ENCODE measurements at places on chromosomes 7 and 10. TPM values are rescaled to one million over a fixed set of nuclear protein-coding genes. Genes with fewer than 3 reads are reported as not detected.

Gene RNF32
- total RNA-seq = 2.7 TPM

- no peaks in the 10 kb centered on the region for H3K36me3 ChIP-seq
- H3K4me3 ChIP-seq = no peak overlapping the region
These were observed 42.5 kb upstream of the AHR start for GRCh38 chr7:17255926-17256325.

Gene KCP
- 9.9 TPM for total RNA-seq

- H3K27me3 ChIP-seq = no peaks in the 10 kb centered on the region
- no peaks in the 10 kb centered on the region for H3K4me1 ChIP-seq
- H3K27ac ChIP-seq = no peak overlapping the region
- H3K36me3 ChIP-seq = no peaks in the 10 kb centered on the region
These were observed 153.0 kb upstream of the RHOBTB1 start for GRCh38 chr10:61097026-61097425.

Gene METTL27
- 34.7 TPM for total RNA-seq

Gene DDC
- not detected for total RNA-seq

- H3K4me1 ChIP-seq = no peaks in the 10 kb centered on the region
- H3K36me3 ChIP-seq = no peaks in the 10 kb centered on the region
- H3K27me3 ChIP-seq = no peaks in the 10 kb centered on the region
- no peak overlapping the region for H3K4me3 ChIP-seq
- H3K27ac ChIP-seq = no peak overlapping the region
These were observed 355.7 kb upstream of the STEAP1 start for GRCh38 chr7:89798599-89798996.

DNA sequence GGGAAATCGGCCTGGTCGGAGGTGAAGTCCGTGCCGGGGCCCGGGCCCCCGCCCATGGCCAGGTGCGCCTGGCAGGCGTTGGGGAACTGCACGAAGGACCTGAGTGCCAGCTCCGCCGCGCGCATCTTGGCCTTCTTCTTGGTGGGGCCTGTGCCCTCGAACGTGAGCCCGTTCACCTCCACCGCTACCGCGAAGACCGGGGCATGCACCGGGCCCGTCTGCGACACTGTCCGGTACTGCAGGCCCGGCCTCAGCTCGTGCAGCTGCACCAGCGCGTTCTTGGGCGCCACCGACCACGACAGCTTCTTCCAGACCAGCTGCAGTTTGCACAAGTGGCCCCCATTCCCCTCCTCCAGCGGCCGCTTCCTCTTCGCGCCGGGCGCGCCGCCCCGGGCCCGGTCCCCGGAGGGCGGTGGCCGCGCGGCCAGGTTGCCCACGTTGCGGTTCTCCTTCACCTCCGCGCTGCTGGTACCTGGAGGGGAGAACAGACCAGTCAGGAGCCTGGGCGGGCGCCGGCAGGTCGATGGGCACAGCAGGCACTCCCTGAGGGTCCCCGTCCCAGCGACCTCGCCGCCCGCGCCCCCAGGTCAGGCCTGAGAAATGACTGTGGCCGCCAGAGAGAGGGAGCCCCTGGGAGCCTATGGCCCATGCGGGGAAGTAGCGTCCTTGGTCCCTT lies 307.4 kb downstream of the WDR37 start:
- H3K4me3 ChIP-seq = no peak overlapping the region
- DNase-seq = no peak
- no peaks in the 10 kb centered on the region for H3K36me3 ChIP-seq
- H3K27me3 ChIP-seq = peaks cover 33% of the 10 kb centered on the region
- no peak overlapping the region for H3K27ac ChIP-seq

DNA sequence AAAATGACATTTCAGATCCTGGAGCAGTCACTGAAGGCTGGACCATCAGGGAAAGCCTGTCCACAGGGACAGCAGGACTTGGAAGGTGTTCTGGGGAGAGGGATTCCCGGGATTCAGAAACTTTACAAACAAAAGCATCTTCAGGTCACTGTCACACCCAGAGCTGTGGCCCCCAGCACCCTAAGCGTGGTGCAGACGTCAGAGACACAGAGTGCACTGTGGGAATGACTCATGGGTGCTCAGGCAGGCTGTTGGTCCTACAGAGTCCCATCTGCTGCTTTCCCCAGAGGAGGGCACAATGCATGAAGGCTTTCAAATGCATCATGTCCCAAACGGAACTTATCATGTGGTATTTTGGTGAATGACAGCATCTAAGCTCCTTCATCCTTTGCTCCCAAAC lies 13.1 kb upstream of the LRMDA start:
- peaks cover 18% of the 10 kb centered on the region for H3K4me1 ChIP-seq
- no peak for DNase-seq
- H3K27me3 ChIP-seq = no peaks in the 10 kb centered on the region
- no peaks in the 10 kb centered on the region for H3K36me3 ChIP-seq
- no peak overlapping the region for H3K4me3 ChIP-seq

GRCh38 chr7:104294291-104294690 lies 34.1 kb upstream of the LHFPL3 start:
- DNase-seq = no peak
- H3K4me3 ChIP-seq = no peak overlapping the region
- H3K36me3 ChIP-seq = no peaks in the 10 kb centered on the region
- H3K27ac ChIP-seq = no peak overlapping the region
- peaks cover 6% of the 10 kb centered on the region for H3K27me3 ChIP-seq

- H3K27me3 ChIP-seq = no peaks in the 10 kb centered on the region
- no peak for DNase-seq
- no peaks in the 10 kb centered on the region for H3K4me1 ChIP-seq
These were observed 363.3 kb upstream of the MBL2 start for GRCh38 chr10:53135897-53136253.

- H3K27me3 ChIP-seq = no peaks in the 10 kb centered on the region
- H3K4me1 ChIP-seq = no peaks in the 10 kb centered on the region
- DNase-seq = no peak
- H3K36me3 ChIP-seq = no peaks in the 10 kb centered on the region
These were observed 158.2 kb downstream of the ARHGAP12 start for GRCh38 chr10:31770307-31770902.

DNA sequence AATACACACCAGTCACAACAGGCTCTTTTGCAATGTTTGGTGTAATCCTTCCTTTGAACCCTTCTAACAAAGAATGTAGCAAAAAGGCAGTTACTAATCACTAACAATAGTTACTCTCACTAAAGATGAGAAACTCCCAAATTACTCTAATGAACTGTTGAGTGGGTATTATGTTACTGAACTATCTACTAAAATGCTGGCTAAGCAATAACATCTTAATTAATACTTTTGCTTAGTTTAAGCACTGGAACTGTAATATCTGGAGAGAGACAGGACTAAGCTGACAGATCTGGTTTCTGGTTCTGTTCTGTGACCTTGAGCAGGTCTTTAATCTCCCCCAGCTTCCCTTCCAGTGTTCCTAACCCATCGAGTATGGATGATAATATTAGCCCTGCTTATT lies 241.7 kb downstream of the CHCHD3 start:
- no peak overlapping the region for H3K27ac ChIP-seq
- 0 out of 2 replicates have a peak, but pooled peaks cover 3% of the 10 kb centered on the region for H3K36me3 ChIP-seq
- H3K4me1 ChIP-seq = no peaks in the 10 kb centered on the region
- DNase-seq = no peak

DNA sequence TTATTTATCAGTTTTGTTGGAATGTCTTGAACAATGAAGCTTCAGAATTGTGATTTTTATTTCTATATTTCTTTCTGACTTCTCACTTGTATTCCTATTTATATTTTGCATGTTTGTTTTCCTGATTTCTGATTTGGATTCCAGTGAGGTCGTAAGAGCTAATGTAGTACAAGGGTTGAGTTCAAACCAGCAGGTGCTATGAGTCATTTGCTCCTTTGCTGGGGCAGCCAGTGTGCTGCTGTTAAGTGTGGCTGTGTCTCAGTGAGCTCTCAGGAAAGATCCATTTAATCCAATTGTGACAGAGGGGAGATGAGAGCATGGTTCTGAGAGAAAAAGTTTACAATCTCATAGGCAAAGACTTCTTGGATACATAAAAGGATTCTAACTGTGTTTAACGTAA lies 48.6 kb downstream of the MCU start:
- no peaks in the 10 kb centered on the region for H3K27me3 ChIP-seq
- H3K27ac ChIP-seq = peak overlapping the region; percentile 40
- peak; percentile 85 for DNase-seq

Gene DKK1
- total RNA-seq = 75.2 TPM

DNA sequence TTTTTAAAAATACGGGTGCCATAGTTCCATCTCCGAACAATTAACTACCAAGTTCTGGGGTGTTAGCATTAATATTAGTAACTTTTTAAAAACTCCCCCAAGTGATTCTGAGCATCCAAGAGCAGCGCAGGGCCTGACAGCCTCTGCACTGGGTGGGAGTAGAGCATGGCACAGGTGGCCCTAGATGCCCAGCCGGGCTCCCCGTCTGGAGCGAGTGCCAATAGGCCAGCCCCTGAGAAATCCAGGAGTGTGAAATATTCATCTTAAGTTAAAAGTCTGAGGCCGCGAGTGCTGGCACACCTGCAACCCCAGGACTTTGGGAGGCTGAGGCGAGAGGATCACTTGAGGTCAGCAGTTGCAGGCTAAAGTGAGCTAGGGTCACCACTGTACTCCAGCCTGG lies 16.2 kb downstream of the FAM107B start:
- no peak overlapping the region for H3K4me3 ChIP-seq
- DNase-seq = no peak
- H3K4me1 ChIP-seq = no peaks in the 10 kb centered on the region

Gene ST7
- 25.8 TPM for total RNA-seq

- no peak overlapping the region for H3K4me3 ChIP-seq
- H3K4me1 ChIP-seq = no peaks in the 10 kb centered on the region
These were observed 245.3 kb downstream of the EBF3 start for GRCh38 chr10:129718548-129719414.

- H3K27me3 ChIP-seq = no peaks in the 10 kb centered on the region
- no peak overlapping the region for H3K27ac ChIP-seq
- no peaks in the 10 kb centered on the region for H3K36me3 ChIP-seq
- DNase-seq = no peak
- no peak overlapping the region for H3K4me3 ChIP-seq
These were observed 75.8 kb downstream of the ZMIZ1 start for GRCh38 chr10:79144351-79145173.

GRCh38 chr7:118657391-118658005 lies 433.0 kb downstream of the ANKRD7 start:
- no peak overlapping the region for H3K4me3 ChIP-seq
- H3K36me3 ChIP-seq = no peaks in the 10 kb centered on the region
- H3K4me1 ChIP-seq = no peaks in the 10 kb centered on the region
- H3K27ac ChIP-seq = no peak overlapping the region
- DNase-seq = no peak

- DNase-seq = no peak
- no peak overlapping the region for H3K27ac ChIP-seq
- no peak overlapping the region for H3K4me3 ChIP-seq
- H3K4me1 ChIP-seq = no peaks in the 10 kb centered on the region
These were observed 396.5 kb upstream of the SEMA3D start for GRCh38 chr7:85583131-85583953.

Gene IGFBP1
- total RNA-seq = 0.92 TPM

Gene GIMAP6
- total RNA-seq = not detected

DNA sequence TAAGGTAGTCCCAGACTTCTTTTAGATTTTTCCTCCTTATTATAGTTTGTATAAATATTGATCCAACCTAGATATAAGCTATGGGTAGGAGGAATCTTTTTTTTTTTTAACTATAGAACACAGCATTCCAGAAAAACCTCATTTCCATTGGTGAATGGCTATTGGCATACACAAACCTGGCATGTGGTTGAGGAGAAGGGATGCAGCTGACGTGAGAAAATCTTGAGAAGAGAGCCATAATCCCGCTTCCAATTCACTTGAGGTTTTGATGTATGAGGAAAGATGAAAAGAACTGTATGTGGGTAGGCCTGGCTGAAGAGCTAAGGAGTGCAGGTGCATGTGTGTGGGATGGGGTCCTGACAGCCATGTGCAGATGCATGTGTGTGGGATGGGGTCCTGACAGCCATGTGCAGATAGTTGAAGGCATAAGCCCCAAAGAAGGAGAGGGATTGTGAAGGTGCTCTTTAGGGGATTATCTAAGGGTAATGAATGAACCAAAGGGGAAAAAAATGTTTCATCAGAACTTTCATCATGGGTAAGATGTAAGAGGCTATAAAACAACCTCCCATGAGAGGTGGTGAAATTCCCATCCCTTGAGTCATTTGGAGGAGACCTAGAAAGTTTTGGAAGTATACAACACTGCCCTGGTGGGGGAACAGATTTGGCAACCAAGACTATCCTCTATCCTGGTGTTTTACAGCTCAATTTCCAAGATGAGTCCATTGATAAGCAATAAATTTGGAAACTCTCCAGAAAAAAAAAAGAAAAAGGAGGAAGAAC lies 3.8 kb upstream of the PKD2L1 start:
- peaks cover 60% of the 10 kb centered on the region for H3K27me3 ChIP-seq
- no peak for DNase-seq

Gene TSPAN12
- total RNA-seq = 6.1 TPM

- H3K36me3 ChIP-seq = no peaks in the 10 kb centered on the region
- no peaks in the 10 kb centered on the region for H3K27me3 ChIP-seq
- H3K4me1 ChIP-seq = no peaks in the 10 kb centered on the region
- H3K27ac ChIP-seq = no peak overlapping the region
These were observed 35.4 kb downstream of the CCNY start for GRCh38 chr10:35371731-35372130.

Gene CLIP2
- total RNA-seq = 37.9 TPM

- no peaks in the 10 kb centered on the region for H3K27me3 ChIP-seq
- H3K4me3 ChIP-seq = no peak overlapping the region
- no peaks in the 10 kb centered on the region for H3K4me1 ChIP-seq
- H3K36me3 ChIP-seq = peaks cover 25% of the 10 kb centered on the region
These were observed 9.7 kb upstream of the GARS1 start for GRCh38 chr7:30584965-30585364.

DNA sequence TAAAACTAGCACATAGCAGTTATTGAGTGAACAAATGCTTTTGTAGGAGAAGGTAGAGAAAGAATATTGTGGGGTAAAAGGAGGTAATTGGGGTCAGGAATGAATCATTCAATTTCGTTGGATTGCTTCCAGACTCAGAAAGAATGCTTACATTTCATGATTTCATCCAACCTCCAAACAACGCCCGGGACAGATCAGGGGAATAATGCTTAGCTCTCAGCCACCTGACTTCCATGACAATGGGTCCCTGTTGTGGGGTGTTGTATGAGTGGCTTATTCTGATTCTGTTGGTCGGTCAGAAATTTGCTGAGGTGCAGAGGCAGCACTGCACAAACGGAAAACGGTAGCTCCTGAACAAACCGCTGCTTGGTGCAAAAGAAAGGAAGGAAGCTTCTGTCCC lies 24.0 kb upstream of the INPP5F start:
- H3K4me1 ChIP-seq = no peaks in the 10 kb centered on the region
- H3K27me3 ChIP-seq = no peaks in the 10 kb centered on the region
- no peak overlapping the region for H3K27ac ChIP-seq
- DNase-seq = no peak
- no peaks in the 10 kb centered on the region for H3K36me3 ChIP-seq

DNA sequence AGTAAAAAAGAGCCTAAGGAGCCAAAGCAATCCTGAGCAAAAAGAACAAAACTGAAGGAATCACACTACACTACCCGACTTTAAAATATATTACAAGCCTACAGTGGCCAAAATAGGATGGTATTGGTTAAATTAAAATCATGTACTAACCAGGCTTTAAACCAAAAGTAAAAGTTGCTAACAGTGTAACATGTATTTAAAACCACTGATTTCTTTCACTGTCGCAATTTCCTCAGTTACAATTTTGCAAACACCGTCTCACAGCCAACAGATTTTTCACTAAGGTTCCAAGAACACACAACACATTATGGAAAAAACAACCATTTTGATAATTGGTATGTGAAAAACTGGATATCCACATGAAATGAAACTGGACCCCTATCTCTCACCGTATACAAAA lies 74.0 kb downstream of the JMJD1C start:
- H3K4me3 ChIP-seq = no peak overlapping the region
- H3K36me3 ChIP-seq = no peaks in the 10 kb centered on the region
- DNase-seq = no peak
- no peak overlapping the region for H3K27ac ChIP-seq

- no peak for DNase-seq
- no peaks in the 10 kb centered on the region for H3K27me3 ChIP-seq
These were observed 151.1 kb downstream of the TMEM26 start for GRCh38 chr10:61302124-61302523.
